ENCODE measurements at places on chromosomes 3 and 15. TPM values are rescaled to one million over a fixed set of nuclear protein-coding genes. Genes with fewer than 3 reads are reported as not detected.

GRCh38 chr3:161222662-161223061 is 1.6 kb downstream of the NMD3 start:
- no peak for DNase-seq

DNA sequence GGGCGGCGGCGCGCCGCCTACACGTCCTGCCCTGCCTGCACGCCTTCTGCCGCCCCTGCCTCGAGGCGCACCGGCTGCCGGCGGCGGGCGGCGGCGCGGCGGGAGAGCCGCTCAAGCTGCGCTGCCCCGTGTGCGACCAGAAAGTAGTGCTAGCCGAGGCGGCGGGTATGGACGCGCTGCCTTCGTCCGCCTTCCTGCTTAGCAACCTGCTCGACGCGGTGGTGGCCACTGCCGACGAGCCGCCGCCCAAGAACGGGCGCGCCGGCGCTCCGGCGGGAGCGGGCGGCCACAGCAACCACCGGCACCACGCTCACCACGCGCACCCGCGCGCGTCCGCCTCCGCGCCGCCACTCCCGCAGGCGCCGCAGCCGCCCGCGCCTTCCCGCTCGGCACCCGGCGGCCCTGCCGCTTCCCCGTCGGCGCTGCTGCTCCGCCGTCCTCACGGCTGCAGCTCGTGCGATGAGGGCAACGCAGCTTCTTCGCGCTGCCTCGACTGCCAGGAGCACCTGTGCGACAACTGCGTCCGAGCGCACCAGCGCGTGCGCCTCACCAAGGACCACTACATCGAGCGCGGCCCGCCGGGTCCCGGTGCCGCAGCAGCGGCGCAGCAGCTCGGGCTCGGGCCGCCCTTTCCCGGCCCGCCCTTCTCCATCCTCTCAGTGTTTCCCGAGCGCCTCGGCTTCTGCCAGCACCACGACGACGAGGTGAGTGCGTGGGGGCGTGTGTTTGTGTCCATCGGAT is 602 bp downstream of the TRIM71 start:
- DNase-seq = peak; percentile 81

- DNase-seq = no peak
These were observed 290.5 kb downstream of the NAALADL2 start for GRCh38 chr3:175149675-175150074.

Gene MNS1
- 0.77 TPM for total RNA-seq

Gene PPP1R2
- total RNA-seq = 37.7 TPM

GRCh38 chr15:30928076-30928475 is 24.4 kb downstream of the FAN1 start:
- no peak for DNase-seq

- DNase-seq = no peak
These were observed 59.3 kb downstream of the CYP11A1 start for GRCh38 chr15:74307827-74308811.

DNA sequence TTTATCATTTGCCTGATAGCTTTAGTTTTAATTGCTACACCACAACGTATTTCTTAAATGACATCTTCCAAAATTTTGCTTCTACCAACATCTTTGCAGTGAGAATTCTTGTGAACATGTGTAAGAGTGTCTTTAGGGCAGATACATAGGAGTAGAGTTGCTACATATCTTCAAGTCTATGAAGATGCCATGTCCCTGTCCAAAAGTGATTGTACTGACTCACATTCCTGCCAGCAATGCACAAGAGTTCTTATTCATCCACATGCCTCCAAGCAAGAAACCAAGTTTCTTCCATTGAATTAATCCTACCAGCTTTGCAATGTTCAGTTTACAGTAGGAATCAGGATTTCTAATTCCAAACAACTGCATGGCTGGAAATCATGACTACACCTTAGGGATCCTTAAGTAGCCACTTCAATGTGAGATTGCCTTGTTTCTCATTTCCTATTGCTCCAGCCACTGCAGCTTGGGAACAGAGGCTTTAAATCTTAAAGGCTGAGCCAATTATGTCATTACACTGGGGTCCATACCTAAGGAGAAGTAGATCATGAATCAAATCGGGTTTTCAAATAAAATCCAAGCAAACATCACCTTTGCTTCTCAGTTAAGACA is 44.5 kb downstream of the BCL2L10 start:
- DNase-seq = no peak

Gene TRH
- not detected for total RNA-seq

GRCh38 chr15:54605556-54605955 is 591.2 kb downstream of the RSL24D1 start:
- no peak for DNase-seq

- DNase-seq = no peak
These were observed 154.2 kb upstream of the TSPAN3 start for GRCh38 chr15:77225088-77225487.

- DNase-seq = no peak
These were observed 861.6 kb upstream of the DPPA4 start for GRCh38 chr3:110198717-110199587.

Gene FEZF2
- total RNA-seq = not detected

Gene ADCY5
- total RNA-seq = 107 TPM

DNA sequence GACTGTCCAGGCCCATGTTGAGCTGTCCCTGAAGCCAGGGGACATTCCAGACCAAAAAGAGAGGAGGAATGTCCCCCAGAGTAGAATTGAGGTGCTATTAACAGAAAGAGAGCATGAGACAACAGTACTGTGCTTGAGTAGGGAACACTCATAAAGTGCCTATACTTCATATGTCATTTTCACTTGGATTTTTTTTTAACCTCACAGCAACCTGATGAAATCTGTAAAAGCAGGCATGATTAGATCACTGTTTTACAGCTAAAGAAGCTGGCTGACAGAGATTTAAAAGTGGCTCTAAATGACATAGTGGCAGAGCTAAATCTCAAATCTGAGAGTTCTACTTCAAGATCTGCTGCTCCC is 18.8 kb downstream of the PODXL2 start:
- no peak for DNase-seq

Gene CYFIP1
- total RNA-seq = 138 TPM

DNA sequence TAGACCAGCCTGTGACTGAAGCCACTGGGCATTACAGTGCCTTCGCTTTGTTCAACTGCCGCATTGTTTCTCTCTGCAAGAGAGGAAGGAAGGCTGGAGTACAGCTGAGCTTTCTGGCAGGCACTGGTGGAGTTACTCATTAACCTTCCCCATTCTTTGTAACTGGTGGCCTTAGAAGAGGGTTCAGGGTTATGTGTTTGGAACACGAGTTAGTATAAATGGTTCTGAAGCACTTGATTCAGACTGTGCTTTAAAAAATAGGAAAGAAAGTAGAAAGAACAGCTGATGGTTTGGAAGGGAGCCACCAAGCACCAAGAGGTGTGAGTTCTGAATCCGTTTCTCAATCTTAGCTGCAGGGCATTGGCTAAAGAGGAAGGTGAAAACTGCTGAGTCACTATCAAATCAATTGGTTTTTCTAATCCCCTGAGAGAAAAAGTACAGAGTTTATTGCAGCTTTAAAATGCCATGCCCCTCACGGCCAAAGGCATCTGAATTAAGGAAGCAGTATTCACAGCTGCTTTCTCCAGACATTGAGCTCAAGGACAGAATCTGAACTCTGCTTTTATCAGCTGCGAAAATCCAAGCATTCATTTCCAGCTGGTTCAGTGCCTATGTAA is 3.6 kb downstream of the HGD start:
- no peak for DNase-seq

DNA sequence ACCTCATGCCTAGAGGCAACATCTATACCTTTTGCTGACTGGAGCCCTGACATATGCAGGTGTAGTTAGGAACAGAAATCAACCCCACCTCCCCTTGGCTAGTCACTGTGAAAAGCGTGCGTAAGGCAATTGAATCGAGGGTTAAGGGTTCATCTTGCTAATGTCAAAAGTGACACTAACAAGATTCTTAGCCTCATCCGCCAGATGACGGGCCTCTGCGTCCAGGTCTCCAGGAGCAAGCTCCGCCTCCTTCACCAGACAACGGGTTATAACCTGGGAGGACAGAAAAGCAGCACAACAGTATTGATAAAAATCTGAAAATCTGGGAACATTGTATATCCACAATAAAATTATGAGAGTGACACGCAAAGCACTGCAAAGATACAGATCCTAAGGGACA is 4.7 kb downstream of the SELENOS start:
- DNase-seq = no peak

- no peak for DNase-seq
These were observed 48.7 kb upstream of the GADL1 start for GRCh38 chr3:30943206-30943605.

GRCh38 chr3:156513619-156514018 is 41.3 kb downstream of the SSR3 start:
- no peak for DNase-seq

Gene RTP3
- total RNA-seq = not detected

Gene GUCA1C
- not detected for total RNA-seq

Gene DET1
- total RNA-seq = 6.0 TPM

GRCh38 chr3:4656626-4657328 is 163.6 kb downstream of the ITPR1 start:
- DNase-seq = no peak

Gene VPS8
- total RNA-seq = 55.0 TPM

DNA sequence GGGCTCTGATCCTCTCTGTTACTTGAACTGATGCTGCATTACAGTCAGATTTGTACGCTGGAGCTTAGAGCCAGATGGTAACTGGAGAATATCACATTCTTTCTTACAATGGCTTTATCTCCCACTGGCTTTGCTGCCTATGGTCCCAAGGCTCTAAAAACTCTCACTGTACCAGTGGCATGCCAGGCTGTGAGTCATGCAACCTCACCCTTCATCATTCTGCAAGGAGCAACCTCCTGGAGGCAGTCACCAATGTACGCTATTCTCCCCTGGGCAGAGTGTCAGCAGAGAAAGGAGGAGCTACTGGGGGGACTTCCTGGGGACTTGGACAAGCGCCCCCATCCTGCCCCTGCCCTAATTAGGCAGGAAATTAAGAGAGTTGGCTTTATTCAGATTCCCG is 97.9 kb upstream of the EIF1B start:
- DNase-seq = no peak

Gene HES1
- total RNA-seq = 38.9 TPM

- DNase-seq = no peak
These were observed 67.7 kb downstream of the KLHL25 start for GRCh38 chr15:85727068-85727467.

Gene ZBTB20
- total RNA-seq = 54.4 TPM

Gene ANKUB1
- not detected for total RNA-seq

DNA sequence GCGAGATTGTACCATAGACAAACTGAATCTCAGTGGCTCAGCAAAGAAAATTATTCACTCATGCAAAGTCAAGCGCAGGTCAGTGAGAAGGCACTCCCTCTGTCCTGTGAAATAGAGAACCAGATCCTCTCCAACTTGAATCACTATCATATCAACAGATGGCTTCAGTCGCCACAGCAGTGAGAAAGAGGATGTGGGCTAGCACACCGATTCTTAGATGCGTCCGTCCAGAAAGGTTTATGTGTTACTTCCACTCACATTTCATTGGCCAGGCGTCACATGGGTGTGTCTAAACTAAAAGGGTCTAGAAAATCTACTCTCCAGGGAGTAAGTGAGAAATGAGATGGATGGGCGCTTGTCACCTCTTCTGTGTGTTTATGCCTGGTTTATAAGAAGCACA is 141.6 kb upstream of the KBTBD8 start:
- no peak for DNase-seq

DNA sequence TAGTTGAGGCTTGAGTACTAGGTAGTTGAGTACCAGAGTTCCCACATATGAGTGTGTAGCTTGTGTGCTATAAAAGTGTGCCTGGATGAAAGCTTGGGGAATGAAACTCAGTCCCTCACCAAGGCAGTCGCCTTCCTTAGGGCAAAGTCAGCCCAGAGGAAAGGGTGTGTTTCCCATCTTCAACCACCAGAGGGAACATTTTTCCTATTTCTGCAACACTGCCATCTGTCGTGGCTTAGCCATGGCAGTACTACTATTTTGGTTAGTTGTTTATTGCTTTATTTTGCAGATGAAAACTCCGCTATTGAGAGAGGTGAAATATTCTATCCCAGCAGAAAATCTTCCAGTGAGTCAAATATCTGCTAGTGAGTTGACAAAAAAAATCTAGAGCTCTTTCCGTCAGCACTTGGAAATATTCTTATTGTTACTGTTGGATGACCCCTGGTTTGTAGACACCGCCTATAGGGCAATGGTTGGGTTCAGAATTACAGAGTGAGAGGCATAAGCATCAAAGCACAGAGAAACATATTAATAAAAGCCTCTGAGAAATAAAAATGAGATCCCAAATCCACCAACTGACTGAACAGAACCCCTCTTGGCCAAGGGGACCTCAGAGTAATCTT is 239.9 kb downstream of the CPNE4 start:
- DNase-seq = no peak

DNA sequence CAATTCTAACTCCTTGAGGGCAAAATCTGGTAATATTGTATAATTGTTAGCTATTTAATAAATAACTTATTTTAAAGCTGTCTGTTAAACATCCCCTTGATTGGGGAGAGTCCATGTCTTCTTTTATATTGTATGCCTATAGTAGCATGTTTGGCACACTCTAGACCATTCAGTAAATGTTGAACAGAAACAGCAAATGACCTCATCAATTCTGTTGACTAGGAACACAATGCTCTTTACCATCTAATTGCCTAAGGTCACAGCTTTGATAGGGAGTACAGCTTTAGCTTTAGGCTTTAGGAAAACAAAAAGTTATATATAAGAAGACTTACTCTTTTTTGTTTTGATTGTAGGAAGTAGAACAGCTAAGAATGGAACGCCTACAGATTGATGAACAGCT is 27.0 kb downstream of the DNAJC19 start:
- no peak for DNase-seq
